Endothelial cell of coronary artery (primary cell): ENCODE measurements at places on chromosomes 5 and 9. TPM values are rescaled to one million over a fixed set of nuclear protein-coding genes. Genes with fewer than 3 reads are reported as not detected.

Gene C9orf50
- total RNA-seq: 0.09 TPM in 1 of 2 replicates, not detected in the other

Gene ADAMTS2
- total RNA-seq: 0.54 and 41.0 TPM in 2 replicates

Gene CER1
- not detected in 2 replicates for total RNA-seq

Gene TBC1D9B
- total RNA-seq: 46.2 and 64.1 TPM in 2 replicates

Gene NPR2
- 6.2 and 14.1 TPM in 2 replicates for total RNA-seq

Gene SPATA31A3
- not detected in 2 replicates for total RNA-seq

Gene ACOT12
- total RNA-seq: not detected in 2 replicates

Gene MYOT
- total RNA-seq: not detected in 2 replicates

Gene SLC34A1
- total RNA-seq: not detected in 2 replicates

Gene TAF1L
- under 0.01 TPM in 2 replicates for total RNA-seq

Gene EGFL7
- 318 and 599 TPM in 2 replicates for total RNA-seq

Gene WNT8A
- not detected in 2 replicates for total RNA-seq

Gene PCDHB14
- 1.3 and 1.6 TPM in 2 replicates for total RNA-seq

Gene CNTNAP3B
- 64.3 and 128 TPM in 2 replicates for total RNA-seq

Gene INSL6
- not detected in 2 replicates for total RNA-seq

Gene PFN3
- total RNA-seq: not detected in 2 replicates

Gene INSL4
- not detected in 2 replicates for total RNA-seq

Gene CYSRT1
- 0.19 and 0.45 TPM in 2 replicates for total RNA-seq

Gene TMC1
- total RNA-seq: 2.1 and 5.8 TPM in 2 replicates

Gene RAI14
- total RNA-seq: 182 and 222 TPM in 2 replicates

Gene C5orf58
- not detected in 2 replicates for total RNA-seq
